ENCODE measurements at places on chromosomes 2 and 18.

- no peak for DNase-seq
These were observed 76.6 kb downstream of the NEB start for GRCh38 chr2:151657667-151658076.

DNA sequence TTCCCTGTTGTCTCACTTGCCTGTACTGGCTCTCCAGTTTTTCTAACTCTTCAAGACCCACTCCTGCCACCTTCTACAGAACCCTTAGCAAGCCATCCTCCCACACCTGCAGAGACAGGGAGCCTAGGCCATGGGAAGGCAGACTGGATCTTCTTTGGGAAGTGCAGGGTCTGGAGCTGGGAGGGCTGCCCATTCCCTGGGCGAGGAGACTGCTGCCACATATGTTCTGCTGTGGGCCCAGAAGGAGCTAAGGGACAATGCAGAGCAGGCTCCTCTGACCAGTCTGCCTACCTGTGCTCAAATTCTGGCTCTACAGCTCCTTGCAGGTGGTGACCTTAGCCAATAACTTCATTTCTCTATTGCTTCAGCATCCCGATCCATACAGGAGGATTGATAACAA lies 152.1 kb upstream of the CELF4 start:
- no peak for DNase-seq

- no peak for DNase-seq
These were observed 16.0 kb downstream of the PDCD1 start for GRCh38 chr2:241842620-241843211.

DNA sequence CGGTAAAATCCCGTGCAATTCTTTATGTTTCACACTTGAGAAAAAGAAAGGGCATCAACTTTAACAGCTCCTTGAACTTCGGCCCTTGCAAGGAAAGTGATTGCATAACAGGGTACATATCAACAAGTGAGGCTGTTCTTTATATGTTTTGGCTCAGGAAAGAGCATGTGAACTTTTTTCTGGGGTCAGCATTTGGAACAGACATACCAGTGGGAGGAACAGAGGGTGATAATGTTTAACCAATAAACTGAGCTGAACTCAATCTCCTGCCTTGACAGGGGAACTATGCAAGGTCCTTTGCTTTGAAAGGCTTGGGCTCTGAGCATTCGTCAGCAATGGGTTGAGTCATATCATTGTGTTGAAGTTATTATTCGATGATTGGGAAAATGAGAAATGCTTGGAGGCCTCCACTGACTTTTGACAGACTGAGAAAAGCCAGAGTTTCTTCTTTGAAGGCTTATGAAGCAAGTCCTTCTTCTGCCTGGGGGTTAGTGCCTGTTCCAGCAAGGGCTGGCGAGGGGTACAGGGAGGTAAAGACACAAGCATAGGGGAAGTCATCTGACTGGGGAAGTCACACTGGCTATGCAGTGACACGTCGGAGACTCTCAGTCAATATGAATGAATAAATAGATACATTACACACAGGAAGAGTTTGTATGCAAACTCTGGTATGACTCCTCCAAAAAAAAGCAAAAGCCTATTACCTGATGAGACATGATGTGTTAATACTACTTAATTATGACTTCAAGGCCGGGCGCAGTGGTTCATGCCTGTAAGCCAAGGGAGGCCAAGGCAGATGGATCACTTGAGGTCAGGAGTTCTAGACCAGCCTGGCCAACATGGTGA lies 57.2 kb downstream of the CYB5A start:
- DNase-seq = no peak

DNA sequence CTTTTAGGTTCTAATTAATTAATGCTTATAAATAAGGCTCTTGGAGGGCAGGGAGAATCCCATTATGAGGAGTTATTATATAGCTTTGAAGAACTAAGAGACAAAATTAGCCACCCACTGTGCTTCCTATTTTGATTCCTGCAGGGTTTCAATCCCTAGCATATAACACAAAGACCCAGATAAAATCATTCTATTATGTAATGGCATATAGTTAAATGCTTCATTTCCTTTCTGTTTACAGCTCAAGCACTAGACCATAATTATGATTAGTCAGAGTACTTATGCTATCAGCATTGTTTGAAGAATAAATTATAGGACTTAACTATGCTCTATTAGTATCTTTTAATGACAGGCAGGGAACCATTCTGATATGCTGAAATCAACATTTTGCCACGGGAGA lies 9.1 kb downstream of the GPR155 start:
- DNase-seq = no peak

DNA sequence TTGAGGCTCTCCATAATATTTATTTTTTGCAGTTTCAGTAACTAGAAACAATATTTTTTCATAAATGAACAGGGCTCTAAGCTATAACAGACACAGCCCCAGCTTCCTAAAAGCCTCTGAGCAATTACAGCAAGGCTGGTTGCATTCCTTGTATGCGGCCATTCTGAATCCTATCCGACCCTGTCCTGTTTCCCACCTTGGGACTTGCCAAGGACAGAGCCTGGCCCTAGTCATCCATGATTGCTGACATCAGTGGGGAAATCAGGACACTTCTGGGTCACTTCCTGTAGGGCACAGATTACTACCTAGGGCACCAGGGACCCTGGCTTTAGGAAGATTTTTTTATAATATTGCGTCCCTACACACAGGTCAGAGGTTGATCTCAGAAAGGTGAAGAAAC lies 5.5 kb downstream of the TMEM177 start:
- no peak for DNase-seq

GRCh38 chr2:19982268-19982667 lies 7.6 kb downstream of the WDR35 start:
- DNase-seq = no peak

DNA sequence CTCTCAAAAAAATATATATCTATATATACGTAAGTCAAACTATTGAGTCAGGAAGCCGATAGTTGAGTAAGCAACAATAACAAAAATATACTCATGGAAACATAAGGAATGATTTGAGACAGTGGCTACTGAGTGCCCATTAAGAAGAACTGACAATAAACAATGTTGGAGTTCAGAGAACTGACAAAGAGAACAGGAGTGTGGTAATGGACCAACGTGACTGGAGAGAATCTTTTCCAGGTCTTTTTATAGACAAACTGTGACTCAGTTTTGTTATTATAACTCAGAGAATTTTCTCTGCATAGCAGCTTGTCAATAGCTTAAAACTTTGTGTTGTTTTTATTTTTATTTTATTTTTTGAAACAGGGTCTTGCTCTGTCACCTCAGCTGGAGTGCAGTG lies 4.6 kb upstream of the GALM start:
- no peak for DNase-seq

- no peak for DNase-seq
These were observed 8.1 kb upstream of the MTERF4 start for GRCh38 chr2:241110089-241110606.

GRCh38 chr2:131044075-131044756 lies 49.0 kb downstream of the FAM168B start:
- DNase-seq = no peak

DNA sequence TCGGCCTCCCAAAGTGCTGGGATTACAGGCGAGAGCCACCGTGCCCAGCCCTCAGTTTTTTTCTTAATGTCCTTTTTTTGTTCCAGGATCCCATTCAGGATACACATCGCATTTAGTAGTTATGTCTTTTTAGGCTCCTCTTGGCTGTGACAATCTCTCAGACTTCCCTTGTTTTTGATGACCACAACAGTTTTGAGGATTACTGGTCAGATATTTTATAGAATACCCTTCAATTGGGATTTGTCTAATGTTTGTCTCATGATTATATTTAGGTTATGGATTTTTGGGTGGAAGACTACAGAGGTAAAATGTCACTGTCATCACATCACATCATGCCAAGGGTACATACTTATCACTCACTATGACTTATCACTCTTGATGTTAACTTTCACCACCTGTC lies 46.7 kb downstream of the SCN3A start:
- no peak for DNase-seq

DNA sequence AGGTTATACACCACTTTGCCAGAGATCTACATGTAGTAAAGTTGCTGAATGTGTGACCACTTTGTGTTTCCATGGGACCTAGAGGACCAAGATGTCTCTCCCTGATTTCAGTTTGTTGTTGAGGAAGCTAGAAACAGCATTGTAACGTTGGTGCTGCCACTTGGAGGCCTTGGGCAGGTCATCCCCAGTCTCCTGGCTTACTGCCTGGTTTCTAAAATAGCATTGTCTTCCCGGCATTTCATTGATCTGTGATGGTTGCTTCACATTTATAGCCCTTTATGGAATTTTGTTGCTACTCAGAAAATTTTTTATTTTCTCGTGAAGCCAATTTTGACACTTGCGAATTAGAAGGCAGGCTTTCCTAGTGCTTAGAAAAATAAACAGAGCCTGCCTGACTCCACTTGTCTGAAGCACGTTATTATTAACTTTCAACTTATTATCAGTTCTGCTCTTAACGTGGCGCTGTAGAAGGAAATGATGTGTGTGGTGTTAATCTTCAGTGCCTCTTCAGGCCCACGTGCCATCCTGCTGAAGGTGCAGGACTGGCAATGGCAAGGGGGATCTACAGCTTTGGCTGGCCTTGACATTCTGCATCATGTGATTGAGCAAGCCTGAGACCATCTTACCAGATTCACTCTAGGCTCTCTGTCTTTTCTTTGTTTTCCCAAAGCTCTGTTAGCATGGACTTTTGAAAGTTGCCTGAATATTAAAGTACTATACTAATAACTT lies 59.9 kb downstream of the INPP4A start:
- no peak for DNase-seq

DNA sequence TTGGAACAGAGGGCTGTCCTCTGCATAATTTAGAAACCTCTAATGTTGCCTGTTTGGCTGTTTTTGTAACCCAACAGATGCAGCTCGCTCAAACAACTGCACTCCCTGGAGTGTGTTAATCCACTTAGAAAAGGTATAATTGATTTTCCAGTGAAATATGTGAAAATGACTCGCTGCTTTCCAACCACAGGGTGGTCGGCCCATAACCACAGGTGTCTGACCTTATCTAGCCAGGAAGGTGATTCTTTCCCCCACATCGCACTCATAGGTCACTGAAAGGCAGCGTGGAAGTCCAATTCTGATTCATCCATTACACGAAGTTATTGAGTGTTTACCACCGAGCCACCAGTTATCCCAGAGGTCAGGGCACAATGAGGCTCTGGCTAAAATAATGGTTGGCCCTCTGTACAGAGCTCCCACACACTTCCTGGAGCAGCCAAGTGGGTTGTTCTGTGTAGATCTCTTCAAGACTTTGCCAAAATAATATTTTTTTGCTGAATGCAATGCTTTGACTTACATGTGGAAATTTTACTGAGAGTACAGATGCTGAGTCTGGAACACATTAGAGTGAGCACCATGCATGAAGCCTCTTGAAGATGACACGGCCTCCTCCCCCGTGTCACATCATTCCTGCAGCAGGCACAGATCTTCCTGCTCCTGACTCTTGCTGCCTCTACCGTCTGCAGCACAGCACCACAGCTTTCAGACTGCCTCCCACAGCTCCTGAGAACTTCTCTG lies 396.2 kb downstream of the ZNF516 start:
- no peak for DNase-seq

- no peak for DNase-seq
These were observed 126.2 kb downstream of the METTL8 start for GRCh38 chr2:171307560-171307959.

GRCh38 chr2:36528274-36528673 lies 69.7 kb downstream of the FEZ2 start:
- DNase-seq = no peak

GRCh38 chr2:210540471-210540870 lies 15.9 kb upstream of the CPS1 start:
- no peak for DNase-seq

DNA sequence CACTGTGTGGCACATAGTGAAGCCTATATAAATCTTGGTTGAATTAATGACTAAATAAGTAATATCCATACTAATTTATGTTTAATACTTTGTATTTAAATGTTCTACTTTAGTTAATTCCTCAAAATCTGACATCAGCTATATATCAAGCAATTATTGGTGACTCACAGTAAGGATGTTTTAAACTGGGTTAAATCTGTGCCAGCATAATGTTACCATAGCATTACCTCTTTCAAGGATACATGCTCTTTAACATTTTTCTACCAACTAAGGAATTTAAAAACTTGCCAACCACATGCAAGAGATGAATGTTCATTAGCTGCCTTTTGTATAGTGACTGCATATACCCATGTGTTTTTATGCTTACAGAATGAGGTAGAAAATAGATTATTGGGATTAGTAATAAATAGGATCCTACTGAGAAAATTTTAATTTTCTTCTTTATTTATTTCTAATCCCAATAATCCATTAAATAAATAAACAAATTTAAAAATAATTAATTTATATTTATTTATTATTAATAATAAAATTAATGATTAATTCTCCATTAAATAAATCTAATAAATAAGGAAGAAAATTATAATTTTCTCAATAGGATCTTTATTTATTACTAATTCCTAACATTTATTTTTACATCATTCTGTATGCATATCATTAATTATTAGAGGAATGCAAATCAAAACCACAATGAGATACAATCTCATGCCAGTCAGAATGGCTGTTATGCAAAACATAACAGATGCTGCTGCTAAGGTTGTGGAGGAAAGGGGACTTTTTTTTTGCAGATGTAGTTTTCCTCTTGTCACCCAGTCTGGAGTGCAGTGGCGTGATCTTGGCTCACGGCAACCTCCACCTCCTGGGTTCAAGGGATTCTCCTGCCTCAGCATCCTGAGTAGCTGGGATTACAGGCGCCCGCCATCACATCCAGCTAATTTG lies 410.7 kb upstream of the DSEL start:
- DNase-seq = no peak

GRCh38 chr2:235670974-235671787 lies 177.3 kb downstream of the AGAP1 start:
- no peak for DNase-seq

- no peak for DNase-seq
These were observed 54.5 kb upstream of the DAPL1 start for GRCh38 chr2:158740621-158741020.

- no peak for DNase-seq
These were observed 2.9 kb upstream of the FAM124B start for GRCh38 chr2:224404796-224405195.

DNA sequence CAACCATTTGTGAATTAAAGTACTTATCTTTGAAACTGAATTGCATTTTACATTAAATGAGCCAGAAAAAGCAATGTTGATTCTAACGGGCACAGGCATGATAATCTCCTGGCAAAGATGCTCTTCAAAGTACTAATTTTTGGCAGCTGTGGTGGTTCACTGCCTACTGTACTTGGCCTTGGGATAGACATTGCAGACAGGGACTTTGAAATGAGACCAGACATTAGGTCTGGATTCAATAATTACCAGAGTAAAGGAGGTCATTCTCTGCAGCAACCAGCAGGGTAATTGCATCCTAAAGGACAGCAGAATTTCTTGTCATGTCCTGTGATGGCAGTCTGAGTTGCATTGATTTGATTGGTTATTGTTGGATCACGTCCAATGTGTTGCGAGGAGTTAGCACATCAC lies 986.5 kb downstream of the TDRD15 start:
- no peak for DNase-seq

DNA sequence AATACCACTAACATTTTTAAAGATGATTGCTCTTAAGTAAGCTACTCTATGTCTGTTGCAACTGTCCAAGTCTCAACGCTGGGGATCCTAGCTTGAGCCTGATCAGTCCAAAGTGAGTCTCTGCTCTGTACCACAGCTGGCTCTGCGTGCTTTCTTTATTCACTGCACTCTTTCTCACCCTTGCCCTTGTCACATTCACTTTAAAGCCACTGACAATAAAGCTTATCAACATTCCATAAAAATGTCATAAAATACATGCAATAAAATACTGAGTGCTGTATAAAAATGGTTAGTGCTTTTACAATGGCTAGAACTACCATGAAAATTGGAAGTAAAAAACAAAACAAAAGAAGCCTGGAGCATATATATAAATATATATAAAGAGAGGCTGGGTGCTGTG lies 45.5 kb upstream of the LRRTM4 start:
- no peak for DNase-seq

- DNase-seq = no peak
These were observed 506.2 kb upstream of the TMEFF2 start for GRCh38 chr2:192700934-192701333.

All from activated T-cell treated with anti-CD3 and anti-CD28 coated beads for 1 hour (primary cell).